ENCODE measurements at places on chromosomes 3 and 15.

DNA sequence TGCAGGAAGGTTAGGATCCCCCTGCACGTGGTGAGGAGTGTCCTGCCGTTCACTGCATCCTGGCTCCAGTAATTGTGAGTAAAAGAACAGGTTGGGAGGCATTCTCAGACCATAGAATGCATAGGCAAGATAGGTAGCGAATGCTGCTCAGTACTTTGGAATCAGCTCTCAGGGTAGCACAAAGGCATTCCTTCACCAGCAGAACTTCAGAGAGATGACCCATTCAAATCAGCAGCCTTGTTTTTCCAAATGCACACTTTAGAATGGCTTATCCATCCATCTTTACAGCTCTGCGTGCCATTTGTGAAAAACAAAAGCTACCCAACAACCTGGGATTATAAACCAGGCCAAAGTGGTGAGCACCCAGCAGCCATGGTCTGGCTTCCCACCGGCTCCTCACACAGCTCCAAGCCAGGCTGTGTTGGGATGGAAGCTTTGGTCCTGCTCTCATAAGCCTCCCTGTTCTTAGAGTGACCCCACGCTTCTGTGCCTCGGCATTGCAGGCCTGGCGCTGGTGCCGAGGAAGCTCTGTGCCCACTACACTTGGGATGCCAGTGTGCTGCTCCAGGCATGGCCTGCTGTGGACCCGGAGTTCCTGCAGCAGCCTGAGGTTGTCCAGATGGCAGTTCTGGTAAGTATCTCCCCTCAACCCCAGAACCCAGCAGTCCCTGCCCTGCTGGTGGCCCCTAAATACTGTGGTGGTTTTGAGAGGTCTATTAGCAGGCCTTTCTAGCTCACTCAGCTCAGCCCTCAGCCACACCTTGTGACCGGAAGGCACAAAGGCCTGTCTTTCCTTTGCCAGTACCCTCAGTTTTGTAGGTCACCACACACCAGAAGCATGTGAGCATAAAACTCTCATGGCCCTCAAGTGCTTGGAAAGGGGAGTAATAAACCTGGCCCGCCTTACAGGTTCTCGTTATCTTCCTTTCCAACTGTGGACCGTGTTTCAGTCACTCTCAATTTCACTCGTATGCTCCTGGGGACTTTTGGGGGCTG, 52.9 kb upstream of the LIMD1 start:
- DNase-seq, result no peak

DNA sequence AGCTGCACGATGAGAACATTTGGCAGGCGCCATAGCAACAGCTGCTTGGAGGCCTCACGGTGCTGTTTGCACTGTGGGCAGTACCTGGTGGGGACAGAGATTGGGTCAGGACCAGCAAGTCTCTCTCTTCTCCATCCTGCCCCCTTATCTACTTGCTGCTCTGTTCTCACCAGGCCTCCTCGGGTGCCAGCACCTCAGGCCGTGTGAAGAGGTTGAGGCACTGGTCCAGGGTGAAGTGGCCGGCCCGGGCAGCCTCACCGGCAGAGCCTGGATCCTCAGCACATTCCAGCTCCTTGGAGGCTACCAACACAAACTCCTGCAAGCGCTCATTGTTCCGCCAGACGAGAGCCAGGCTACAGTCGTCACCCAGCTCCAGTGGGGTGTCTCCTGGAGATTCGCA, 6.2 kb upstream of the QARS1 start:
- DNase-seq, result no peak

DNA sequence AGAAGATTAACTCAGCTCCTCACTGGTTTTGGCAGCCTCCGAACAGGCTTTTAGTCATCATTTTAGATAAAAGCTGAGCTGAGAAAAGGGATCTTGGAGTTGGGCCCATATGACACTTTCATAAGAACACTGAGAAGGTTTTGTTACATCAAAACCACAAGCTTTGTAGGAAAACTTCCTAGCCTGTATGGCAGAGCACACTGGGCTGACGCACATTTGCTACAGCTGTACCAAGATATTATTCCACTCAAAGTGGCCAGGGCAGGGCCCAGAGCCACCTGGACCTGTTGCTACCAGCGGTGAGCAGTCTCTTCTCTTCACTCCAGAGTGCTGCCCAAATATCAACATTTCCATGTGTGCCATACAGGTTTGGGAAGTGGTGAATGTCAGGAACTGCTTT, 160.5 kb upstream of the CCDC54 start:
- DNase-seq, result no peak

GRCh38 chr15:92391640-92392039, 2.0 kb upstream of the ST8SIA2 start:
- peak; percentile 25 for DNase-seq

- no peak for DNase-seq
These were observed 9.5 kb upstream of the SLC6A6 start for GRCh38 chr3:14392803-14393319.

DNA sequence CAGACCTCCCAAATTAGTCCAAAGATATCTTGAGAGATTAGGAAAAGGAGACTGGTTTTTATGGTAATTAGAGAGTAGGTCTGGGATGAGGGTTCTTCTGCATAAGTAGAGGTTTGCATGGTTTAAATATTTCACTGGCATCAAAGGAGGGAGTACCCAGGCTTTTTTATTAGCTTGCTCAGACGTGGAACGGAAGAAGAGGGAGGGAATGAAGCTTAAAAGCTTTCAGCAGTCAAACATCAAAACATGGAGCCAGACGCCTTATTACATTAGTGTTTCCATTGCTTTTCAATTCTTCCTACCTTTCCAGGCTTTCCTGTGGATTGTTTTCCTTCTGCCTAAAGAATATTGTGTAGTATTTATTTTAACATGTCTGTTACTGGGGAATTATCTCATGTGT, 342.1 kb upstream of the SOX2 start:
- no peak for DNase-seq

- DNase-seq, result no peak
These were observed 21.9 kb upstream of the SLC30A4 start for GRCh38 chr15:45544266-45545023.

DNA sequence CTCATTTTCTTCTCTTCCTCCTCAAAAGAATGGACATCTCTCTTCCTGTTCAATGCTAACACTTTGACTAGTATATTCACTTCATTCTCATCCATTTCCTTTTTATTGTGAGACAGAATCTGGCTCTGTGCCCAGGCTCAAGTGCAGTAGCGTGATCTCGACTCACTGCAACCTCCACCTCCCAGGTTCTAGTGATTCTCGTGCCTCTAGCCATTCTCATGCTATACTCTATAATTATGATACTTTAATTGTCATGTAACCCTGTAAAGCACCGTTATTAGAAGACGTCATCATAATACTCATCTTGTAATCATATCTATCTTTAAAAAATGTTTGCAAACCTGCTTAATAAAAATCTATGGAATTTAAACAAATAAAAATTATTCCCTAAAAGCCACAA, 107.0 kb downstream of the SHOX2 start:
- no peak for DNase-seq

DNA sequence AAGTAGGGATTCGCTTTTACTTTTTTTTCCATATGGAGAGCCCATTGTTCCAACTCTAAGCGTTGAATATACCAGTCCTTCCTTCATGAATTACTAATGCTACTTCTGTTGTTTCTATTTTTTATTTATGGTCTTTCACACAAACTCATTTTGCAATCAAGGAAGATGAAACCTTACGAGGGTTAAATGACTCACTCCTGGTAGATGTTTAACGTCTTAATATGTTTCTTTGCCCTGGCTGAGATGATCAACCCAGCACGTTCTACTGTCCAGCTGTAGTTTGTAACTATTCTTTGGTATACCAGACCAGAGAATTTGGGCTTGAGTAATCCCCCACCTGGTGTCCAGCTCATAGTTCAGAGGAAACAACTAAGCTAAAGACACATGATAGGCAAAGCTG, 23.1 kb downstream of the CDCP1 start:
- DNase-seq, result no peak

- DNase-seq, result no peak
These were observed 202.9 kb downstream of the ZMAT3 start for GRCh38 chr3:178868681-178869080.

GRCh38 chr3:129967761-129968160, 6.8 kb upstream of the TRH start:
- no peak for DNase-seq

DNA sequence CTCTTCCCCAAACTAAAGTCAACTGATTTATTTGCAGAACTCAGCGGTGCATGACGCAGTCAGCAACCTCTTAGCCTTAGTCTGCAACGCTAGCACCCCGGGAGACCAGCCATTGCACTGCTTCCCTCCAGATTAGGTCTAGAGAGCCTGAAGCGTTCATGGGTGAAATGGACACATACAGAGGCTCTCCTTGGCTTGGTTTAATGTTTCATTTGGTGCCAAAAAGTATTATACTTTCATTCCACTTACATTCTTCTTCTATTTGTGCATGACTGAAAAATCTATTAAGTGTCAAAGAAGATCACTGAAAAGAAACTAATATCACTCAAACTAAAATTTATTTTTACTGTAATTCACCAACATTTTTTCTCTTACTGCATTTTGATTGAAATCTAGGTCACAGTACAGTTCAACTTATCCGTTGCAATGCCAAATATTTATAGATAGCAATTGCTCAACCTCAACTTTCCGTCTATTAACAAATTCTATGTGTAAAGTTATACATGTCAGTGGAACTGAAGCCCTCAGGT, 116.2 kb downstream of the ROBO1 start:
- no peak for DNase-seq

DNA sequence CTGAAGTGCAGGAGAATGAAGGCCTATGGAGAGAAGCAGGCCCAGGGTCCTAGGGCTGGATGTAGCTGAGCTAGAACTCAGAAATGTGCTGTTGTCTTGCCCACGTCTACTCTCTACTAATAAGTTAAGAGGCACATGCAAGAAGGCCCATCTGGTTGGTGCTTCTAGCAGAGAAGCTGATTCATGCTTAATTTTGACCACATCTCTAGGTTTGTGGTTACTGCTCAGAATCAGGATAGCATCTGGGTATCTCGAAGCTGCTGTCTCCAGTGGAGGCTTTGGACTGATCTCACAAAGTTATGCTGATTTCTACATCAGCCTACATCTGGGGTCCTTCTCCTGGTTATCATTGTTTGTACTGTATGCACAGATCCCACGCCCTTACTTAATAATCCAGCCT, 87.3 kb downstream of the CACNA1D start:
- DNase-seq, result no peak

- no peak for DNase-seq
These were observed 174.1 kb downstream of the UACA start for GRCh38 chr15:70589221-70589620.

GRCh38 chr3:117657278-117657677, 947.7 kb downstream of the TUSC7 start:
- no peak for DNase-seq

- no peak for DNase-seq
These were observed 240.1 kb downstream of the ISL2 start for GRCh38 chr15:76576523-76577279.

GRCh38 chr3:183449391-183449790, 21.0 kb upstream of the MCF2L2 start:
- no peak for DNase-seq

DNA sequence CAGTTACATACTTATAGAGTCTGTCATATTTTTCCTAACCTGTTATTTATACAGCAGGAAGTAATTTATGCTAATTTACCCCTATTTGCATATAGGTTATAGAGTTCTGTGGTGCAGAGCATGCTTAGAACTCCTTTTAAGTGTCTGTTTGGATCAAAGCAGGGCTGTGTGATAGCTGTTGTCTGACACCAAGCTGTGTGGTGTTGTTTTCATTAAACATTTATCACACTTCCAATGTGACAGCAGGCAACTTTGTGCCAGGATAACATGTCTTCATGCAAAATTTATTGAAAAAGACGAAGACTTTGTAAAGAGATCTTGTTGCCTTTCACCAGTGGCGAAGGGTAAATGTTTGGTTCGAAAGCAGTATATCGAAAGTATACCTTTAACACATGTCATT, 100.2 kb downstream of the RSRC1 start:
- no peak for DNase-seq

GRCh38 chr15:41511899-41512369, 1.7 kb downstream of the LTK start:
- peak; percentile 13 for DNase-seq

- DNase-seq, result peak; percentile 33
These were observed 39.3 kb downstream of the RFTN1 start for GRCh38 chr3:16474216-16474615.

- peak; percentile 61 for DNase-seq
These were observed 120.9 kb upstream of the ZBED2 start for GRCh38 chr3:111715911-111716523.

DNA sequence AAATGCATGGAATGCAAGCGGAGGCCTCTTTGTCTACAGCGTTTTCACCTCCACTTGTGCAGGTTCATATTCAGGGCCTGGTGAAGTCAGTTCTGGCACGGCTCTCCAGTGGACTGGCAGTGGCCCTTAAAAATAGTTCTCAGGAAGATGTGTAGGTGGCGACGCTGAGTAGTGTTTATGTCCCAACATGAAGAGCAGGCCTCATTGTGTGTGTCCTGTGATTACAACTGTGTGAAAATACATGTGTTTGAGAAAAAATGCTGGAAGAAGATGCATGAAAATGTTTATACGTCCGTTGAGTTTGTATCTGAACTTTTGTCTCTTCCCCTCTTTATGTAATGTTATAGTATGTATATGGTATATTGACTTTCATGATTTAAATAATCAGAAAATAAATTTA, 7.2 kb downstream of the LIPC start:
- DNase-seq, result peak; percentile 59

DNA sequence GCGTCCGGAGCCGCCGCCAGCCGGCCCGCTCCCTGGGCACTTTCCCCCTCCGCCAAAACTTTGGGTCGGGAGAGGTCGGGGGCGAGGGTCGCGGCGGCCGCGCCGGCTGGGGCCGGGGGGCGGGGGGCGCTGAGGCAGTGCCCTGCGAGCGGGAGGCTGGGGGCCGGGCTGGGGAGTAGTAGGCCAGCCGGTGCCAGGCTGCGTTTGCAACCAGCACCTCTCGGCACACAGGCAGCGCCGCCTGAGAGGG, 452 bp downstream of the BBX start:
- no peak for DNase-seq

- DNase-seq, result no peak
These were observed 135.1 kb downstream of the RBPMS2 start for GRCh38 chr15:64640146-64640871.

GRCh38 chr3:131393868-131394267, 12.3 kb downstream of the NUDT16 start:
- no peak for DNase-seq

- DNase-seq, result peak; percentile 92
These were observed 15.4 kb downstream of the TPRA1 start for GRCh38 chr3:127574880-127575878.

Data from hematopoietic multipotent progenitor cell (in vitro differentiated cells).